Calu3 (cell line): ENCODE measurements at places on chromosomes 7 and 10. TPM values are rescaled to one million over a fixed set of nuclear protein-coding genes. Genes with fewer than 3 reads are reported as not detected.

Gene VAX1
- not detected in 2 replicates for total RNA-seq

DNA sequence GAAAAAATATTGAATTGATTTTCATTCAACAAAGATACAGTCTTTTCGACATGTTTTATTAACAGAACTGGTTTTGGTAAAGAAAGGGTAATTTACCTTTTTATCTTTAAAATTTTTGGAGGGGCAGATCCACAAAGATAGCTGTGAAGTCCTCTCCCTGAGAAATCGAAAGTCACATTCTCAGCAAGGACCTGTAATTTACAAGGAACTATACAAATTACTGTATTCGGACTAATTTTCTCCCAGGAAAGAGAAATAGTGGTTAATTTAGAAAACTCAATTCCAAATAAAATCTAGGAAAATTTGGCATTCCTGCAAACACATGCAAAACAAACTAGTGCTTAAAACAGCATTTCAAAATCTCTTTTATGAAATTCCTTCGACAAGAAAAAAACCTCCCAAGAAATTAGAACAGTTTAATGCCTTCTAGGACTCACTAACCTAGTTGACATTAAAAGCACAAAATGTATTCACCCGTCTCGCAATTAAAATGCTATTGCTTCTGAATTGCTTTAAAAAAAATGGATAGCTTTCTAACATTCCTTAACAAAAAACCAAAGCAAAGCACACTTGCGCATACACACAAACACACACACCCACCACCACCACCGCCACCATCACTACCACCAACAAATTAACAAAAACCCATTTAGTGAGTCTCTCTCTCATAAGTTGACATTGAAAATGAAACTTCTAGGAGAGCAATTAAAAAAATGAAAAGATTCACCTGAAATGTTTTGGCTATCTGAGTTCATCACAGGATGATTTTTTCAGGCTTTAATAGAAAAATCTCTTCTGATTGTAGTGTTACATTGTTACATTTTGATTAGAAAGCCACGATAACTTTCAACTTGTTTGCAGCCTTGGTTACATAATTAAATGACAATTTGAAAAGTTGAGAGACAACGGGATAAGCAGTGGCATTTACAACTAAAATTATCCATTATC is 4.0 kb upstream of the NKX2-3 start:
- no peak overlapping the region for H3K4me3 ChIP-seq
- H3K27ac ChIP-seq = no peak overlapping the region
- DNase-seq = no peak
- no peaks in the 10 kb centered on the region for H3K4me1 ChIP-seq
- no peaks in the 10 kb centered on the region for H3K36me3 ChIP-seq

DNA sequence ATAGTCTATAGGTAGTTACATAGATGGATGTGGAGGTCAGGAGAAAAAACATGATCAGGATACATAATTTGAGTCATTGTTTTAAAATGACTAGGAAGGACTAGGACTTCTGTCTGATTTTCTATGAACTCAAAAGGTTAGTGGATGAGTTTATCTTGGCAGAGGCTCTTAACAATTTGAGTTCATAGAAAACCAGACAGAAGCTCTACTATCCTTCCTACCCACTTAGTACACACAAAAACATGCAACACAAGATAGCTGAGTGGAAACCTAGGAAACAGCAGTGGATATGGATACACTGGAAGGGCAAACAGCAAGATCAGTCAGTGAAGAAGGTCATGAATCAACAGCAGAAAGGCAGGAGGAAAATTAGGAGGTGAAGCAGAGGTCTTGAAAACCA is 84.6 kb downstream of the VPS50 start:
- H3K4me1 ChIP-seq = no peaks in the 10 kb centered on the region
- H3K36me3 ChIP-seq = no peaks in the 10 kb centered on the region
- DNase-seq = no peak
- H3K27ac ChIP-seq = no peak overlapping the region
- H3K27me3 ChIP-seq = no peaks in the 10 kb centered on the region
- H3K4me3 ChIP-seq = no peak overlapping the region

- H3K36me3 ChIP-seq = no peaks in the 10 kb centered on the region
- no peak overlapping the region for H3K27ac ChIP-seq
- no peaks in the 10 kb centered on the region for H3K4me1 ChIP-seq
- no peak for DNase-seq
These were observed 38.9 kb downstream of the JAKMIP3 start for GRCh38 chr10:132104471-132105301.

Gene CUX1
- 54.8 and 59.8 TPM in 2 replicates for total RNA-seq
